Type B pancreatic cell (in vitro differentiated cells): ENCODE measurements at places on chromosomes 16 and 17.

GRCh38 chr17:35774499-35774898, 13.8 kb downstream of the C17orf50 start:
- no peak for DNase-seq

GRCh38 chr16:57446531-57447185, 527 bp downstream of the CIAPIN1 start:
- DNase-seq: peak; percentile 73

GRCh38 chr17:40915721-40916256, 21.7 kb downstream of the KRT23 start:
- DNase-seq: no peak

DNA sequence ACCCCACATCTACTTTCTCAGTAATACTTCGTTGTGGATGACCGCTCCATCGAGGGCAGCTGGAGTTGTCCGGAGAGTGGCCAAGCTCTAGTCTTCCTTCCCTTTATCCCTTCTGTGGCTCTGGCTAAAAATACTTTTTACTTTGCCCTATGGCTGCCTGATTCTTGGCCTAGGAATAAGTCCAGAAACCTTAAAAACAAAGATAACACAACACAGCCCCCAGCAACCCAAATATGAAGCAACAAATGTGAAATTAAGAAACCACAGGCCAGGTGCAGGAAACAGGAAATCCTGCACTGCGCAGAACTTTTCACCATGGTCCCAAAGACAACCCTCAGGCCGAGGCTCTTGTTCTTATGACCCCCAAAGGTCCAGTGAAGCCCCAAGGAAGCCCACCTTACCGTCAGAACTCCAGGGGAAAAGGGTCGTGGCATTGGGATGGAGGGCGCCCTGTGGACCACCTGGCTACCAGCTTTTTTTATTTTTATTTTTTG, 26.0 kb downstream of the TK2 start:
- no peak for DNase-seq

DNA sequence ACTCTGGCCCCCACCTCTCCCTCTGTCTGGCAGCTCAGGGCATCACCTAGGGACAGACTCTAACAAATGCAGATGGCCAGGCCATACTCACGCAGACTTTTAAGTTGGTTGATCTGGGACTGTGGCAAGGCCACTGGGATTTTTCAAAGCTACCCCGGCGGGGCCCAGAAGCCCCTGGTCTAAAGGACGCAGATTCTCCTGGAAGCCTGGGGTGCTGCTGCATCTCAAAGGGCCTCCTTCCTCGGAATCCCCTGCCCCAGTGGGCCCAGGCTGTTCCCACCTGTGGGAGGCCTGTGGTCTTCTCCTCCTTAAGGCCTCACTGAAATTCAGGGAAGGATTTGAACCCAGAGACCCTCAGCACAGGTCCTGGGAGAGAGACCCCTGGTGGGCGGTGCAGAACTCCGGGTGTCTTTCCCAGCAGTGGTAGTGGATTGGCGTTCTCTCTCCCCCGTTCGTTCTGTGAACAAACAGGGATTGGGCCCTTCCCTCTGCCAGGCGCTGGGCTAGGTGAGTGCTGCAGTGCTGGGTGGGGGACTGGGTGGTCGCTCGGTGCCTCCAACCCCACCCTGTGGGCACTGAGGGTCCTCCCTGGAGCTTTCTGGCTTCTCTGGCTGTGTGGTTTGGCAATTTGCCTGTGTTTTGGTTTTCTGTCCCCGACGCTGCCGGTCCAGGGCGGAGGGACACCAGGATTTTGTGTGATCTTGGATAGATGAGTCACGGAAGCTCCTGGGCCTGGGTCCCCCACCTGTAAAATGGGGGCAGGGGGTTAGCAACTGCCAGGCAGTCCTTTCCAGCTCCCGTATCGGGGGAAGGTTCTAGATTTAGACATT, 160.5 kb upstream of the GSE1 start:
- no peak for DNase-seq

GRCh38 chr16:57041182-57042156, 50.9 kb upstream of the CPNE2 start:
- DNase-seq: no peak

- no peak for DNase-seq
These were observed 93.4 kb downstream of the AMFR start for GRCh38 chr16:56331915-56332314.

- DNase-seq: no peak
These were observed 56.4 kb downstream of the SLC6A2 start for GRCh38 chr16:55711959-55712876.

- DNase-seq: no peak
These were observed 52.0 kb upstream of the TEX2 start for GRCh38 chr17:64315032-64315490.

- no peak for DNase-seq
These were observed 48.2 kb downstream of the RAP1GAP2 start for GRCh38 chr17:2844416-2844815.

- no peak for DNase-seq
These were observed 75.4 kb downstream of the DNAH3 start for GRCh38 chr16:21075252-21075651.

DNA sequence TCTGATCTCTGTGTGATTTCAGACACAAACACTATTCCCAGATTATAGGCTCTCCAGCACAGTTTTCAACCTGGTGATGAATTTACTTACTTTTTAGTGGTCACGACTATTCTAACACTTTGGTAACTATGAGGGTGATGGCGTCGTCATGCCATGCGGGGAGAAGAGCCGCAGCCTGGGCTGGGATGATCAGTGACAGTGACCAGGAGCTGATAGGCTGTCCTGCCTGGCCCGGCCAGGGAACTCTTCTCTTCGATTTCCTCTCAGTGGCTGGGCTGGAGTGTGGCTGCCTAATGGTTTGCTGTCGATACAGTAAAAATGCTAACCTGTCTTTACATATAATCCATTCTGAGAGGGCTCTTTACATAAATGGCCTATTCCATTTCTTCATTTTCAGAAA, 113.1 kb downstream of the IRX3 start:
- DNase-seq: no peak

- no peak for DNase-seq
These were observed 40.6 kb downstream of the SNX11 start for GRCh38 chr17:48148029-48148770.

DNA sequence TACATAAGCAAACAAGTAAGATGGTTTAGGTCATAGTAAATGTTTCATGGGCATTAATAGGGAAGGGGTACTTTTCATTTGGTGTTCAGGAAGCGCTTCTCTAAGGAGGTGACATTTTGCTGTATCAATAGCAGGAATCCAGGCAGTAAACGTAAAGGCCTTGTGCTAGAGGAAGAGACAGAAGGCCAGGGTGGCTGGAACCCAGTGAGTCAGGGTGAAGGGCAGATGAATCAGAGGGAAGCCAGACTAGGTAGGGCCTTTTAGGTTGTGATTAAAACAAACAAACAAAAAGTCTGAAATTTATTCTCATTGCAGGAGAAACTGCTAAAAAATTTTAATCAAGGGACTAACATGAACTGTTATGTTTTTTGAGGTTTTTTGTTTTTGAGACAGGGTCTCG, 6.5 kb downstream of the BMERB1 start:
- DNase-seq: no peak

DNA sequence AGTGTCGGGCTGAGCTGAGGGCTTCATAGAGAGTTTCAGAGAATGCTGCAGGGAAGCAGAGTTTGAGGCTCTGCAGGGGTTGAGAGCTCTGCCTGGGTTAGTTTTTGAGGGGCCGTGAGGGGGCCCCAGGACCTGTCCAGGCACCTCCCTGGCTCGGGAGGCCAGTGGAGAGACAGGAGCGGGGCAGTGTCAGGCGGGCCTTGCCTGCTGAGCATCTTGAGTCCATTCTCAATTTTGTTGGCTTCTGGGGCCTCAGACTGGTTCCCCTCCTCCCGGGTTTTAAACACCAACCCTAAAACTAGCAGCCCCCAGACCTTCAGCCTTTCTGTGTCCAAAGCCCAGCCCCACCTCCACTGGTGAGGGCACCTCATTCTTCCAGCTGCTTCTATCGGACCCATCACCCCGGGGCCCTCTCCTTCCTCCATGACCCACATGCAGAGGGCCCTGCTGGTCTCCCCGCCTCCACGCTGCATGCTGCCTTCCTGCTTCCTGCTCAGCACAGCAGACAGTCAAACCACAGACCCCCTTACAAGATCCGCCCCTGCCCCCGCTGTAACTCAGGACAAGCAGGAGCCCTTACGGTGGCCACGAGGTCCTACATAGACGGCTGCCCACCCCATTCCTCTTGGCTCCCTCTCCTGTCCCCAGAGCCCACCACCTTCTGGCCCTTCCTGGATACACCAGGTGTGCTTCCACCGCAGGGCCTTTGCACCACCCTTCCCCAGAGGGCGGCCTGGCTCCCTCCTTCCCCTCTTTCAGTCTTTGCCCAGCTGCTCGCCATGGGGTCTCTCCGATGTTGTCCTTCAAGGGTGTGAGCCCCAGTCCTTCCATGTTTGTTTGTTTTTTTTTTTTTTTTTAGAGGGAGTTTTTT, 3.8 kb downstream of the RNF213 start:
- no peak for DNase-seq

DNA sequence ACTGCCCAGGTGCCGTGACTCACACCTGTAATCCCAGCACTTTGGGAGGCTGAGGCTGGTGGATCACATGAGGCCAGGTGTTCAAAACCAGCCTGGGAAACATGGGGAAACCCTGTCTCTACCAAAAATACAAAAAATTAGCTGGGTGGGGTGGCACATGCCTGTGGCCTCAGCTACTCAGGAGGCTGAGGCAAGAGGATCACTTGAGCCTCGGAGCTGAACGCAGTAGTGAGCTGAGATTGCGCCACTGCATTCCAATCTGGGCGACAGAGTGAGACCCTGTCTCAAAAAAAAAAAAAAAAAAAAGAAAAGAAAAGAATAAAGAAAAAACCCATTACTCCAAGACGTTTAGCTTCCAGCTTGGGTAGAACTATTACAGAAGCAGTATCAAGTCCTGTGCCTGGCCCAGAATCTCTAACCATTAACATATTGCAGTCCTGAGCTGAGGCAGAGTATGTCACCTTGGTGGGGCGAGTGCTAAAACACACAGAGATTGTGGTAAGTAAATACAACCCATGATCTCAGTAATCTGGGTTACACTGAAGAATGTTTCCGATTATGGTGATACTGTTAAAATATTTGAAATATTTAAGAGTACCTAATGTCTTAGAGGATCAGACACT, 23.2 kb upstream of the CFAP20 start:
- peak; percentile 8 for DNase-seq

DNA sequence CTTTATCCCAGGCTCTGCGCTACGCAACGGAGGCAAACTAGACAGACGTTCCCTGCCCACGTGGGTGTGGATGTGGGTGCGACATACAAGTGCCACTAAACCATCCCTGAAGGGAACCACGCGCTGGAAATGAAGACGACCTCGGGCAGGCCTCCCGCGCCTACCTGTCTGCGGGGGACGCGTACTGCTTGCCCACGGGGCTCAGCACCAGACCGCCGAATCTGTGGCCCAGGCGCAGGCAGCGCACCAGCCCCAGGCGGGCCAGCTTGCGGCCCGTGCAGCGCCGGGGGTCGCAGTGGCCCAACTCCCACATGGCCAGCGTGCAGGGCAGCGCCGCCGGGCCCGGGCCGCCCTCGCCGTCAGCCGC, 480 bp downstream of the TSR3 start:
- DNase-seq: no peak

GRCh38 chr16:67539691-67540635, 11.3 kb downstream of the RIPOR1 start:
- peak; percentile 68 for DNase-seq

GRCh38 chr16:64857411-64857810, 264.5 kb downstream of the CDH11 start:
- no peak for DNase-seq

- no peak for DNase-seq
These were observed 29.6 kb downstream of the XPO6 start for GRCh38 chr16:28182183-28182582.

GRCh38 chr17:78322858-78323455, 36.9 kb downstream of the SOCS3 start:
- no peak for DNase-seq

- no peak for DNase-seq
These were observed 64.6 kb downstream of the USP32 start for GRCh38 chr17:60327134-60327900.

GRCh38 chr17:70100983-70101382, 26.0 kb downstream of the KCNJ16 start:
- DNase-seq: no peak

DNA sequence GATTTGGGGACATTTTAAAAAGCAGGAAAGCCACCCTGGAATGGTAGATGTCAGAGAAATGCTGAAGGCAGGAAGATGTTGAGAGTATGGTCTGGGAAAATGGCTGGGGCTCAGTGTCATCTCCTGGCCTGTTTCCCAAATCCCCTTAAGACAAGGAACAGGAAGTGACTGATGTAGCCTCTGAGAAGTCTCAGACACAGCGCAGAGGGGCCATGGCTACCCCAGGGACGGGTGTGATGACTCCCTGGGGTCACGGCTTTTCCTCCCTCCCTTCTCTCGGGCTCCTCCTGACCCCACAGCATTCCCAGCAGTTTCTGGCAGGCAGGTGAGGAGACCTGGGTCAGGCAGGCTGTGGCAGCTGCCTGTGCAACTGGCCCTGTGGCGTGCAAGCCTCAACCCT, 45.4 kb downstream of the RAP1GAP2 start:
- DNase-seq: no peak

DNA sequence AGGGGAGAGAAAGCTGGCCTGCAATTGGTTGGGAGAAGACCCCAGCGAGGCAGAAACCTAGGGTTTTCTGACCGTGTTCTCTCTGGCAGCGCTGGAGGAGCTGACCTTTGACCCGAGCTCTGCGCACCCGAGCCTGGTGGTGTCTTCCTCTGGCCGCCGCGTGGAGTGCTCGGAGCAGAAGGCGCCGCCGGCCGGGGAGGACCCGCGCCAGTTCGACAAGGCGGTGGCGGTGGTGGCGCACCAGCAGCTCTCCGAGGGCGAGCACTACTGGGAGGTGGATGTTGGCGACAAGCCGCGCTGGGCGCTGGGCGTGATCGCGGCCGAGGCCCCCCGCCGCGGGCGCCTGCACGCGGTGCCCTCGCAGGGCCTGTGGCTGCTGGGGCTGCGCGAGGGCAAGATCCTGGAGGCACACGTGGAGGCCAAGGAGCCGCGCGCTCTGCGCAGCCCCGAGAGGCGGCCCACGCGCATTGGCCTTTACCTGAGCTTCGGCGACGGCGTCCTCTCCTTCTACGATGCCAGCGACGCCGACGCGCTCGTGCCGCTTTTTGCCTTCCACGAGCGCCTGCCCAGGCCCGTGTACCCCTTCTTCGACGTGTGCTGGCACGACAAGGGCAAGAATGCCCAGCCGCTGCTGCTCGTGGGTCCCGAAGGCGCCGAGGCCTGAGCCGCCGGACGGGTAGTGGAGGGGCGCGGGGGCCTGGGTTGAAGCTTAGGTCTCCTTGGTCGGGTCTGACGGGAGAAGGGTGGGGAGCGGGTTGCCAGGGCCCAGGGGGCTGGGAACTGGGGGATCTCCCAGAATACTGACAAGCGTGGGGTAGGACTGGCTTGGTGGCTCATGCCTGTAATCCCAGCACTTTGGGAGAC, 7.4 kb upstream of the PYDC1 start:
- DNase-seq: no peak

GRCh38 chr17:43723697-43724359, 34.8 kb downstream of the SOST start:
- no peak for DNase-seq
